AG08395 (cell line): ENCODE measurements at places on chromosomes 7 and 10.

DNA sequence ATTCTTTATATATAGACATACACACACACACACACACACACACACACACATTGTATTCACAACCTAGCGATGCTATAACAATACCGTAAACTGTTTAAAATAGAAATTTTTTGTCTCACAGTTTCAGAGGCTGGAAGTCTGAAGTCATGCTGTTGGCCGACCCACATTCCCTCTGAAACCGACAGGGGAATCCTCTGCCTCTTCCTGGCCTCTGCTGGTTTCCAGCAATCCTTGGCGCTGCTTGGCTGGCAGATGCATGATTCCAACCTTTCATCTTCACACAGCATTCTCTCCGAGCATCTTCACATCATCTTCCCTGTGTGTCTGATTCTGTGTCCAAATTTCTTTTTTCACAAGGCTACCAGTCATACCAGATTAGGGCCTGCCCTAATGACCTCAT, 94.8 kb downstream of the CCDC71L start:
- no peak for DNase-seq

DNA sequence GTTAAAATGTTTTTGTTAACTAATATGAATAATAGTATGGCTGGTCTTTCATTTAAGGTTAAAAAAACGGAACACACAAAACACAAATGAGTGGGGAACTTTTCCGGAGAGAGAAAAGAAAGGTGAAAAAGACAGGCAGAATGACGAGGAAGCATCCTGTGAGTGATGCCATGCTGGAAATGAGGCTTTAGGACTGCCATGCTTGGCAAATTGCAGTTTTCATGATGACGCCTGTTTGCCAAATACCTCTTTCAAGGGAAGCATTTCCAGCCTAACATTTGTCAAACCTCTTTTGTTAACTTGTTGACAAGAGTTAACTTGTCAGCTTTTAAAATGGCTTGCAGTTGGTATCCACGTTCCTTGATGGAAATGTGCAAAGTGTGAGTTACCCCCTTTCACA, 127.5 kb downstream of the RSU1 start:
- no peak for DNase-seq

- DNase-seq = no peak
These were observed 1.3 kb downstream of the AFAP1L2 start for GRCh38 chr10:114402871-114403540.

GRCh38 chr10:17460756-17461155, 6.4 kb upstream of the ST8SIA6 start:
- DNase-seq = no peak

DNA sequence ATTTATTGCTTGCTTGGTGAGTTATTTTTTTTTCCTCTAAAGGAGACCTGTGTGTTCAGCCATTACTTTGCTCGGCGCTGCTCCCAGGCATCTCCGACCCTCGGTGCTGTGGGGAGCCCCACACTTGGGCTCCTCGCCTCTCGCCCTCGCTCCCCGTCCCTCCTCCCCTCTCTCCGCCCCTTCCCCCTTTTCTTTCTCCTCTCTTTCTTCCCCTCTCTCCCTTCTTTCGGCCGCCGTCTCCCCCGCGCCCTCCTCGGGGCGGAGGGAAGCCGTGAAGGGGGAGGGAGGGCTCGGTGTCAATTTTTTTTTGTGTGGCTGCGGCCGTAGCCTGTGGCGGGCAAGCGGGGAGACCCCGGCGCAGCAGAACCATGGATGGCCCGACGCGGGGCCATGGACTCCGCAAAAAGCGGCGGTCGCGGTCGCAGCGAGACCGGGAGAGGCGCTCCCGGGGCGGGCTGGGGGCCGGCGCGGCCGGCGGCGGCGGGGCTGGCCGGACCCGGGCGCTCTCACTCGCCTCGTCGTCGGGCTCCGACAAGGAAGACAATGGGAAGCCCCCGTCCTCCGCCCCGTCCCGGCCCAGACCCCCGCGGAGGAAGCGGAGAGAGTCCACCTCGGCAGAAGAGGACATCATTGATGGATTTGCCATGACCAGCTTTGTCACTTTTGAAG, 1.1 kb downstream of the AUTS2 start:
- DNase-seq = peak; percentile 18

- no peak for DNase-seq
These were observed 40.9 kb downstream of the SMURF1 start for GRCh38 chr7:99102809-99103690.

- DNase-seq = no peak
These were observed 109.5 kb upstream of the GATA3 start for GRCh38 chr10:7945034-7945433.

DNA sequence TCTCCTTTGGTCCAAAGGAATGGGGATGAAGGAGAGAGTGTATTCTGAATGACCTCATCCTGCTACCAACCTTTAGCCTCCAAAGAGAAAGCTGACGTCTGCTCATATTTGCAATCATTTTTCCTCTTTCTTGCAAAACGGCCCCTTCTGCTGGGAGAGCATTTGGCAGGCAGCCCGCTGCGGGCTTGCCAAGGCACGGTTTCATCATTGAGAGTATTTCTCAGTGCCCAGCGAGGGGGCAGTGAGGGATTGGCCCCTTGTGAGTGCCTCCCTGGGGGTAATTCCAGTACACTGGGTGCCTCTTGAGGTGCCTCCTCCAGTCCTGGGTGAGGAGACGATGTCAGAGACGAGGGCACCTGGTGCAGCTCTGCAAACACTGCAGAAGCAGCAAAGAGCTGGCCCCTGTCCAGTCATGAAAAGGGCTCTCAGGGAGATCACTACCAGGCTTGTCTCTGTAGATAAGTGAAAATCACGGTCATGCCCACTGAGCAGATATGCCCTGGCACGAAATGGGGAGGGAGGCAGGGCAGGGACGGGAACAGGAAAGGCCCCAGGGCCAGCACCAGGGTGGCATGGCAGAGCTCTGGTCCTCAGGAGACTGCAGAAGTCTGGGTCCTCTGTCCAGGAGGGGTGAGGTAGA, 48.7 kb upstream of the SHH start:
- no peak for DNase-seq

GRCh38 chr7:106423821-106424475, 139.2 kb upstream of the NAMPT start:
- no peak for DNase-seq

- DNase-seq = no peak
These were observed 69.7 kb upstream of the ZNRF2 start for GRCh38 chr7:30214651-30215137.

DNA sequence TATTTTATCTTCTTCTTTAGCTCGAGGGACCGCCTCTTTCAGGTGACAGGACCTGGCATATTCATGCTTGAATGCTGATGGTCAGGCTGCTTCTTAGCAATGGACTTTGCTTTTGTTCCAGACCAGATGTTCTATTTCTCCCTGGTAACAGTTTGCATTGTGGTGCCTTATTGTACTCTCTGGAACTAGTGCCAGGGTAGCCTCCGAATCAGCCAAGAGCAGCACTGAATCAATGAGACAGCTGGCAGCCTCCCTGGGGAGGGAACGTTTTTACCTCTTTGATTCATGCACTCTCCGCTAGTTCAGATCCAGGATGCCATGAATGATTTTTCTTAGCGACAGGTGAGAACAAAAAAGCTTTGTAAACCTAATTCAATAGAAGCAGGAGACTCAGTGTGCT, 54.1 kb upstream of the NXPH1 start:
- no peak for DNase-seq

- DNase-seq = no peak
These were observed 202.7 kb downstream of the DNAJB6 start for GRCh38 chr7:157539521-157539920.

DNA sequence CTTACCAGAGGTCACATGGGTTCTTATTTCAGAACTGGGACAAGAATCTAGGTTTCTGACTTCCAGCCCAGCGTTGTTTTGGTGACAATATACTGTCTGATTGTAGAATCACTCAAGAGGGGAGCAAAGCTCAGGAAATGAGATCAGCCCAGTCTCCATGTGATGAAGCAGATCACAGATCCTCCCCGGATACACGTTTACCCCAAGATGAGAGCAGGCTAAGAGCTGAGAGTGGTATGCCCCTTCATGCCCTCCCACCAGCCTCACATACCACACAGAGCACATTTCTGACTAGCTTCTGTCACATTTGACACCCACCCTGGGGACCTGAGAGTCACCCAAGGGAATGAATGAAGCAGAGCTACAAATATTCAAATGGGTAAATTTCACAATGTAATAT, 27.1 kb upstream of the PRKCQ start:
- DNase-seq = no peak

- no peak for DNase-seq
These were observed 295.4 kb downstream of the CNTNAP2 start for GRCh38 chr7:146411975-146412374.

GRCh38 chr7:147525325-147525724, 1065.2 kb upstream of the C7orf33 start:
- no peak for DNase-seq

GRCh38 chr10:24367688-24368087, 158.8 kb downstream of the KIAA1217 start:
- DNase-seq = no peak

- DNase-seq = no peak
These were observed 17.0 kb downstream of the GIMAP7 start for GRCh38 chr7:150531704-150532103.

- DNase-seq = no peak
These were observed 15.6 kb upstream of the ZNF25 start for GRCh38 chr10:37992083-37992482.

- DNase-seq = no peak
These were observed 5.7 kb downstream of the BLVRA start for GRCh38 chr7:43764039-43764761.

DNA sequence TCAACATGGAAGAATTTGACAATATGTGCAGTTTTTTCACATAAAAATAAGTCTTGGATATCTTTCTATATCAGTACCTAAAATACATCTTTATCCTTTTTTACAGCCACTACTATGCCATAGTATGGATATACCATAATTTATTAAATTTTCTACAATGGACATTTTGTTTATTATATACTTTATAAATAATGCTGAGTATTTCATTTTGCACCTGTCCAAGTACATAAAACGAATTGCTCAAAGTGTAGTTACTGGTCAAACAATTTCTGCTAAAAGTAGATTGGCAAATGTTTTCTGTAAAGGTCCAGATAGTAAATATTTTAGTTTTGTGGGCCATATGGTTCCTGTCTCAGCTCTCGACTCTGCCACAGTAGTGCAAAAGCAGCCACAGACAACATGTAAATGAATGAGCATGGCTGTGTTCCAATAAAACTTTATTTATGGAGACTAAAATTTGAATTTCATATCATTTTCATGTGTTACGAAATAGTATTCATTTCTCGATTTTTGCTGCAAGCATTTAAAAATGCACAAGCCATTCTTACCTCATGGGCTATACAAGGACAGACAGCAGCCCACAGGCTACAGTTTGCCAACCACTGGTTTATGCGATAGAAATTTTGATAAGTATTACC, 96.9 kb upstream of the STEAP1B start:
- no peak for DNase-seq

DNA sequence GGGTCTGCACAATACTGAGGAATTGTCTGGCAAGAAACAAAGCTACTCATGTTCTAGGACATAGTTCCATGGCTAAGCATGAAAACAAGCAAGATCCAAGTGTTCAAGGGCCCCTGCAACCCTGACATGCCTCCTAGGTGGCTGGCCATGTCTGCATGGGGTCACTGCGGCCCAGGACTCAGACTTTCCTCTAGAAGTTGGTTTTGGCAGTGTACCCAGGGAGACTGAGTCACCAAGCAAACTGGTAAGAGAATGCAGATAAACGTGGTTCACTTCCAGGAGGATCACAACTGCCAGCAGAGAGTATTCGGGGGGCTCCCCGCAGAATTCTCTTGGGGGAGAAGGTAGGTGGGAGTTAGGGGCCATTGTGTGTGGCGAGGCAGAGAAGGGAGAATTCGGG, 7.4 kb upstream of the PFKFB3 start:
- peak; percentile 51 for DNase-seq

GRCh38 chr10:86178401-86179152, 188.0 kb downstream of the GRID1 start:
- DNase-seq = peak; percentile 36

DNA sequence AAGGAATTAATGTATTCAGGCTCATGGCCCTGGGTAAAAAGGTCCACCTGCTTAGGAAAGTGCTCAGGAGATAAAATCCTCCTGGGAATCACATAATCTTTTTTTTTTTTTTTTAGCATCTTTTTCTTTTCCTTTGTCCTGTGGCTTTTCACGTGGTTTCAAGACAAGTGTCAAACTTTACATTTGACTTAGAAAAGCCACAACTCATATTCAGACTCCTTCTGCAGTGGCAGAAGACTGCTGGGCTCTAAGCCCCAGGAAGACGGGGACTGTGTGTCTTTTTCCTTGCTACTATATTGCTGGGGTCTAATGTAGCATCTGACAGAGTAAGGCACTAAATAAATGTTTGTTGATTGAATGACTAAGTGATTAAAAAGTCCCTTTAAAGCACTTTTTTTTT, 127.5 kb upstream of the ANKRD1 start:
- DNase-seq = no peak

DNA sequence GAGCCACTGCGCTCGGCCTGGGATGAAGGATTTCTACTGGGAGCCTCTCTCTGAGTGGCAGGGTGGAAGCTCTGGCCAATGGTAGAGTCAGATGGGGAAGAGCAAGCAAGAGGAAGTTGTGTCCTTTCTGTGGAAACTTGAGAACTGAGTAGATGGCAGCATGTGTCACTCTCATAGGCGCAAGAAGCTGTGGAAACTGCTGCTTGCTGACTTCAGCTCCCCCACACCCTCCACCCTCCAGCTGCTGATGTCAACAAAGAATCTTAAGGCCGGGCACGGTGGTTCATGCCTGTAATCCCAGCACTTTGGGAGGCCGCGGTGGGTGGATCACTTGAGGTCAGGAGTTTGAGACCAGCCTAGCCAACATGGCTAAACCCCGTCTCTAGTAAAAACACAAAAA, 39.8 kb upstream of the SRGN start:
- DNase-seq = peak; percentile 39

- DNase-seq = no peak
These were observed 27.0 kb downstream of the DCLRE1C start for GRCh38 chr10:14926722-14927416.

- no peak for DNase-seq
These were observed 580.3 kb downstream of the DNAJB6 start for GRCh38 chr7:157916946-157917640.

DNA sequence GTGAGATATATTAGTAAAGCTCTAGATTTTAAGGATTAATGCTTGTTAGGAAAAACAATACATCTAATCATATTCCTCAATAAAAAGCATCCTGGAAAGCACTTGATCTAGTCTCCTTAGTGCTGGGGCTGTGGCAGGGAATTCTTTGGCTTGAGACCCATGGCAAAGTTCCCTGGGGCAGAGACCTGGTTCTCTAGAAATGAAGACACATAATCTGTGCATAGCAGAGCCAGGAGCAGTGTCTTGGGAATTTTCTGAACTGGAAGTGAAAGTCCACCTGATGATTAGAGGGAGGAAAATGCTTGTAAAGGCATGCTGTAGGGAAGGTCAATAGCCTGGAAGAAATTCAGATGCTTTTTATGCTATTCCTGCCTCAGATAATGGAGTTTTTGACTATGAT, 247.4 kb downstream of the CDK14 start:
- no peak for DNase-seq

- no peak for DNase-seq
These were observed 158.2 kb downstream of the ARHGAP12 start for GRCh38 chr10:31770307-31770902.
